ENCODE measurements at places on chromosomes 5 and 9.
A peak's percentile ranks its signal among the peaks of the same experiment; 100 is the strongest.

GRCh38 chr9:32580631-32581300, 7.8 kb upstream of the NDUFB6 start:
- DNase-seq: no peak

DNA sequence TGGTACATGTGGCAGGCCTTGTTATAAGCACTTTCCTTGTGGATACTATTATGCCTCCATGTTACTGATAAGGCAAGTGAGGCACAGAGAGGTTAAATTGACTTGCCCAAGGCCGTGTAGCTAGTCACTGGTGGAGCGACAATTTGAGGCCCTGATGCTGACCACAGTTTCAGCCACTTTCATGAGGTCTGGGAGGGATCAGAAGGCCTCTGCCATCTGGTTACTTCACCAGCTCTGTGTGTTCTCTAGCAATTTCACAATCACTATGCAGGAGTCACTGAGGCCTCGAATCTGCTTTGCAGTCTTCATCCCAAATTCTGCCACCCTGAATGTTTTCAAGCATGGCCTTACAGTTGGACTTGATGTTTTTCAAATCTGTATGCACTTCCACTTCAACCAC, 9.1 kb downstream of the LRRC70 start:
- DNase-seq: no peak

DNA sequence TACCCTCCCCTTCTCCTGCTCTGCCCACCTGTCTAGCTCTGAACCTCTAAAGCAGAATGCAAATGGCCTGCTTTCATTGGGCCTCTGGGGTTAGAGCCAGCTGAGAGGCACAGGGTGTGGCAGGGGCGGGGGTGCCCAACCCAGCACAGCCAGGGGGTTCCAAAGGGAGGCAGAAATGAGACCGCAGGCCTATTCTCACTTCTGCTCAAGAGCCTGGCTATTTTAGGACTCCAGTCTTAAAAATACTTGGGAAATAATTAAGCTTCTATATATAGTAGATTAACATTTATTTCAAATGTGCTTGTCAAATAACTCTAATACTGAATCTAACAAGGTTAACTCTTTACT, 5.7 kb downstream of the QSOX2 start:
- no peak for DNase-seq

DNA sequence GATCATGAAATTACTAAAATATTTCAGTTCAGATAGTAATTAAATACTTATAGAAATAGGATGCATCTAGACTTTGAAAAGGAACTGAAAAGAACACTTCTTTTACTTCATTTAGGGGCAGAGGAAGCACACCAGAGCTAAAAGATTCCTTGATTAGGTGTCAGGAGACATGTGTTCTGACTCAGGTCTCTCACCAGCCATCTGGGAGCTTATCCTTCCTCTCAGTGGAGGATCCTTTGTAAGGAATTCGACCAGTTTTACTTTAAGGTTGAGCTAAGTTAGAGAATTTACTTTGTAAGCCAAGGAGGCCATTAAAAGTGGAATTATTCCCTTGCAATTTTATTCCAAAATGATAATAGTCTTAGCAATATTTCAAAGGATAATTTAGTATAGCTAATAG, 16.7 kb downstream of the VCAN start:
- DNase-seq: no peak

DNA sequence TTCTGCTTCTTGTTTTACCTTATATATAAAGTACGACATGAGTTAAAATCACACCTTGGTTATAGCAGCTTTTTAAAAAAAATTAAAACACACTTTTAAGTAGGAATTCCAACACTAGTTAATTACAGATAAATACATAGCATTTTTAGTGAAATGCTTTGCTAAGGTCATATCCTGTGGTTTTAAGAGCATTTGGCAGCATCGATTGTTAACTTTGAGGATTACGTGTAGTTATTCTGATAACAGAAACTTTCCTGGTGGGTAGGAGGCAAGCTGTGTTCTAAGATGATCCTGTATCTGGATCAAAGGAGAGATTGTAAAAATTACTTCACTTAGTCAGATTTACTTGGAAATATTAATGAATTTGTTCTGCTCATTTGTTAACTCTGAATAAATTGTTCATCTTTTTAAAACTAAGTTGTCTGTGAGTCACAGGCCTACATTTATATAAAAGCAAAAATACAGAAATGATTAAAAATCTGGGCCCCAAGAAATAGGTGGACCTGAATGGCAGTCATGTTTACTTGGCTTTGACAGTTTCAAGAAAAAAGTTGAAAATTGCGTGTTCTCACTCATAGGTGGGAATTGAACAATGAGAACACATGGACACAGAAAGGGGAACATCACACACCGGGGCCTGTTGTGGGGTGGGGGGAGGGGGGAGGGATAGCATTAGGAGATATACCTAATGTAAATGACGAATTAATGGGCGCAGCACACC, 58.3 kb downstream of the TRIO start:
- no peak for DNase-seq

DNA sequence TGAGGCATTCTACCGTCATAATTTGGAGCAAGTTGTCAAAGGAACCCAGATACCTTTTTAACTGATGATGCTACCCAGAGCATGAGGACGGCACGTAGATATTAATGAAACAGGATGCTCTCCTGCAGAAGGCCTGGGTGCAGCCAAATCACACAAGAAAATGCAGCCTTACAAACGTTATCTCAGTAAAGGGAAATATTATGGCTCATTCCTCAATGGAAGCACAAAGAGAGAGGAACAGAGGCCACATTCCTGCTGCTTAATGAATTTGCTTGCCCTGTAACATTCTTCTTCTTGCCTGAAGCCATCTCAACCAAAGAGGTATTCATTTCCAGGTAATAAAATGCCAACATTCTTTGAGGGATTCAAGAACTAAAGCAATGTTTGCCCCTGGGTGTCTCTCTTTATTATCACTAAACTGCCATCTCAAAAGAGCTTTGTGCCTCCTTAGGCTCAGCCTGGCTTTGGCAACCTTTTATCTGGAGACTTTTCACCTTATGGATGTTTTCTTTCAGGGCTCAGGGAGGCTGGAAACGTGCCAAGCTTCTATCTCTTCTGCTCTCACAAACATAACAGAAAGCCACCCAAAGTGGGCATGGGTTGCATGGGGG, 92.9 kb downstream of the TNC start:
- DNase-seq: no peak

DNA sequence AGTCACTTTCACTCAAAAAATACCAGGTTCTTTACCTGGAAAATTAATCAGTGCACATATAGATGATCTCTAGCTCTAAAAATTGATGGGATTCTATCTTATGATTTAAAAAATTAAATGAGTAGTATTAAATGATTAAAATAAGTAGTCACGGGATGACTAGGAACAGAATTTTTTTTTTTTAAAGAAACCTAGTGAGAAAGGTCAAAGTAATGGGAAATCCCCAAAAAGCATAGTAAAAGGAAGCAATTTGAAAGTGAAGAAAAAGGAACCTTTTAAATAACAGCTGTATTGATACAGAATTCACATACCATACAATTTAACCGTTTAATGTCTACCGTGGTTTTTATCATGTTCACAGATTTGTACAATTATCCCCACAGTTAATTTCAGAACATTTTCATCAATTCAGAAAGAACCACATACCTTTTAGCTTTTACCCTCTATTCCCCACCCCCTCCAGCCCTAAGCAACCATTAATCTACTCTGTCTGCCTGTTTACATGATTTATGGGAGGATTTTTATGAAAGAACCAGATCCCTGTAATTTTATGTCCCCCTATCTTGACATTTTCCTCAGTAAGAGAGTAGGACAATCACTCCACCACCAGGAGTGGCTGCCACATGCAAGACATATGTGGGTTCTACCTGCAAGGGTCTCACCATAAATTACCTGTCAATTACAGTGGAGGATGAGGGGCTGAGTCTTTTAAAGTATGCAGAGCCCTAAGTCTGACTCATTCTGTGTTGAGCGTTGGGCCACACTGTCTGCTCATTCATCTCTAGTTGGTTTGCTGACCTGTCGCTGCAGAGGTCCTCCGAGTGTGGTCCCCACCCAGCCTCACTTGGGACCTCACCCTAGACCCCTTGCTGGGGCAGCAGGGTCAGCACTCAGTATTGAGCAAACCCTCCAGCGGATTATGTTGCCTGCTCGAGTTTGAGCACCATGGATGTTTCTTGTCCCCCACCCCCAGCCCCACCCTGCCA, 16.0 kb downstream of the ANKRD33B start:
- no peak for DNase-seq

DNA sequence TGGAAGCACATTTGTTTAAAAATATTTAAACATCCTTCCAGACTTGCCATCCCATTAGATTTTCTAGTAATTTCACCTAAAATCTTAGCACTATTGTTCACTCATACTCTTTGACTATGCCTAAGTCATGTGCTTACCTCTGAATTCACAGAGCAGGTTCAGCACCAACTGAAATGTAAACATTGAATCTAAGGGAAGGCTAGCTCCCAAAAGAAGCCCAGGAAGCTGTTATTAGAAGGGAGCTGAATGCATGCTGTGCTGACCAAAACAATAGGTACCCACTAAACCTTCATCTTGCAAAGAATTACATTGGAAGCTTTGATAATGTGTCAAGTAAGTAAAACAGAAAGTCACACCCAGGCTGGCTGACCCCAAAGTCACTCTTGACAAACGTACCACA, 571.3 kb downstream of the GABRG2 start:
- no peak for DNase-seq

DNA sequence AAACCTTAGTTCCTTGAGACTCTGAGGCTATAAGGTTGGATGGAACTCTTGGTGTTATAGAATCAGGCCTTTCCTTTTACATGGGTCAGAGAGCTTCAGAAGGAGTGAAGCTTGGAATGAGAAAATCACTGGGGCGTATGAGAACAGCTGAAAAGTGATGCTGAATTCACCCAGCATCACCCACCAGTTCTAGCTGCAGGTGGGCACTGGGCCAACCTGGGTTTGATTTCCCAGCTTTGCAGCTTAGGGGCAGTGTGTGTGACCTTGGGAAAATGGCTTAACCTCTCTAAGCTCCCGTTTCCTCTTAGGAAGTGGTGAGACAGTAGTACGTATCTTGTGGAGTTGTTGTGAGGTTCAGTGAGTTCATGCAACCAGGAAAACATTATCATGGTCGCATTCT, 10.7 kb downstream of the PCDH12 start:
- no peak for DNase-seq

DNA sequence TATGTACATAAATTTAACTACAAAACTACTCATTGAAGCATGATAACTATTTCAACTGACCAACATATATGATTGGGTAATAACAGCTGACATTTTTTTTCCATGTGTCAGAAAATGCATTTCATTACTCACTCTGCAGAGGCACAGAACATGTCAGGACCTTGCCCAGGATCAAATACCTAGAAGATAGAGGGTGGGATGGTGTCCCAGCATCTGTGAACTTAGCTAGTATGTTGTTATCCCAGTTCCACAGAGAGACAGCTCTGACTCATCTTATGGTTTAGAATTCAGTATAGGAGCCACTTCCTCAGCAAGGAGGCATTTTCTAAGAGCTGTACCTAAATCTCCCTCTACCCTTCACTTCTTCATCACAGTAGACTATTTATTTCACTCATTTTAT, 1198.6 kb upstream of the ACO1 start:
- no peak for DNase-seq

DNA sequence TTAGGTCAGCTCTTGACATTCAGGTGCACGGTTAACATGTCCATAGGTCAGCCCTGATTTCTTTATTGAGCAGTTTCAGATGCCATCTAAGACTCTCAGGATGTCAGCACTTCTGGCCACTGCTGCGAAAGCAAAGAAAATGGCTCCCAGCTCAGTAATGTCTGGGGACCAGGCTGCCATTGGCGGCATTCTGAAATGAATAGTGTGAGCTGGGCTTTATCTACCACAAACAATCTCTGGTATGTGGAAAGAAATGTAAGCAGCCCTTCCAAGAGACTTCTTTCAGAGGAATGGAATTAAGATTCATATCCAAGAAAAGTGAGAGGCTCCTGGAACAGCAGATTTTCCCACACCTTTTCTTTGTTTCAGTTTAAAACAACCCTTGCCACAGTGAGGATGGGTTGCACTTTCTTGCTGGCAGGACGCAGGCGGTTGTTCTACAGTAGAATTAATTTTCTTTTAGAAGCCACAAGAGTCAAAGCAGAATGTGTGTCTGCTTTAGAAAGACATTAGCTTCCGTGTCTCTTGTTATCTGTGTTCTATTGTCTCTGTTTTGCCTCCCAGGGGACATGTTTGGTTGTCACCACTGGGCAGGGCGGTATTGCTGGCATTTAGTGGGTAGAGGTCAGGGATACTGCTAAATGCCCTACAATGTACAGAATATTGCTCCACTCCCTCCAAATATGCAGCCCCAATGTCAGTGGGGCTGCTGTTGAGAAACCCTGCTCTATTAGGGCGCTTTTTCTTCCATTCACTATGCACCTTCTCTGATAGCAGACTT, 149.9 kb upstream of the ANKH start:
- DNase-seq: peak; percentile 59

DNA sequence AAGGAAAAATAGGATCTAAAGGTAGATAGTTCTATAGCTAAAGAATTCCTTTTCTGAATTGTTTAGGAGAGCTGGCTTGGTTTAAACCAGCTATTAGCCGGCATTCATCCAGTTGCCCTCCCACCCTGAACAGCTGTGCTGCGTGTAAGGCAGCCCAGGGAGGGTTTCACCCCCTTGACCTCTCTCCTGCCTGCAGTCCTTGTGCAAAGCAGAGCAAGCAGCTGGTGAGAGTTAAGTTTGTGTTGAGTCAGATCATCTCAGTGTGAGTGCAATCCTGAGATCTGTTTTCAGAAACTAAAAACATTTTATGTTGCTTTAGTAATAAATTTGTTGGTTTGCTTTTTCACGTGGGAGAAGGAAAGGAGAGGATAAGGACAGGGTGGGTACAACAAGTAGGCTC, 13.0 kb downstream of the SLC25A25 start:
- peak; percentile 87 for DNase-seq

- DNase-seq: no peak
These were observed 475.4 kb downstream of the DMAC1 start for GRCh38 chr9:7324152-7324598.

GRCh38 chr9:120916588-120916987, 10.0 kb downstream of the TRAF1 start:
- no peak for DNase-seq

- DNase-seq: no peak
These were observed 31.3 kb downstream of the PARP8 start for GRCh38 chr5:50697739-50698138.

DNA sequence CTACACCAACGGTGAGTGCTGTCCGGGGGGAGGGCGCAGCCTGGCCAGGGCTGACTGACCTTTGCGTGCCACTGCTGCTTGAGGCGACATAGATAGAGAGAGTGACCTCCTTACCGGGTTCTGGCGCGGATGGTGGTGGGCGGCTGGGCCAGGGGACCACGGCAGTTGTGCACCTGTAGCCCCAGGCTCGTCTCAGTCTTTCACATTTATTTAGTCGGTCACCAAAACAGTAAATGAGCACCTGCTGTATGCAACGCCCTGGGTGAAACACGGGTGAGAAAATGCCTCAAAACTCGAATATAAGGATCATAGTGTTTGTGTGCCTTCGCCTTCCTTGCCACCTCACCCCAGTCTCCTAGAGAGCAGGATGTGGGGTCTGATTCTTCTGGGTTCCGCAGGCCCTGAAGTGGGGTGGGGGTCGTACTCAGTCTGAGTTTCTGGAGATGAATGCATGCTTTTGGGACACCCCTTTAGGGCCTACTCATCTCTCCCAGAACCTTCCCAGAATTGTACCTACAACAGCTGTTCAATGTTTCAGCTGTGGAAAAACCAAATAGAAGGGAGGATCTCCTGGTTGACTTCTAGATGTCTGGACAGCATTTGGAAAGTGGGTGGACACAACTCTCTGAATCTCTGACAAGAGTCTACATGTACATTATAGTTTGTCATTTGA, 714 bp downstream of the SEC24A start:
- DNase-seq: no peak
